ENCODE measurements at places on chromosomes 12 and 14. TPM values are rescaled to one million over a fixed set of nuclear protein-coding genes. Genes with fewer than 3 reads are reported as not detected.

GRCh38 chr12:98893675-98894411 lies 248.8 kb downstream of the APAF1 start:
- no peaks in the 10 kb centered on the region for H3K27me3 ChIP-seq
- no peaks in the 10 kb centered on the region for H3K36me3 ChIP-seq
- DNase-seq = no peak
- H3K4me1 ChIP-seq = peaks cover 19% of the 10 kb centered on the region

GRCh38 chr12:76623931-76624330 lies 64.4 kb upstream of the OSBPL8 start:
- no peak for DNase-seq
- no peak overlapping the region for H3K4me3 ChIP-seq
- no peaks in the 10 kb centered on the region for H3K27me3 ChIP-seq
- peaks cover 10% of the 10 kb centered on the region for H3K4me1 ChIP-seq

GRCh38 chr12:11749943-11750690 lies 100.6 kb downstream of the ETV6 start:
- no peak for DNase-seq
- no peaks in the 10 kb centered on the region for H3K27me3 ChIP-seq
- H3K36me3 ChIP-seq = no peaks in the 10 kb centered on the region
- no peak overlapping the region for H3K4me3 ChIP-seq
- no peak overlapping the region for H3K27ac ChIP-seq

The NXPH4 gene
- total RNA-seq = 2.9 TPM

- no peak overlapping the region for H3K4me3 ChIP-seq
- H3K27me3 ChIP-seq = no peaks in the 10 kb centered on the region
- no peaks in the 10 kb centered on the region for H3K36me3 ChIP-seq
- H3K27ac ChIP-seq = no peak overlapping the region
- DNase-seq = no peak
Measured at GRCh38 chr14:93748208-93749075, 39.8 kb downstream of the PRIMA1 start.

DNA sequence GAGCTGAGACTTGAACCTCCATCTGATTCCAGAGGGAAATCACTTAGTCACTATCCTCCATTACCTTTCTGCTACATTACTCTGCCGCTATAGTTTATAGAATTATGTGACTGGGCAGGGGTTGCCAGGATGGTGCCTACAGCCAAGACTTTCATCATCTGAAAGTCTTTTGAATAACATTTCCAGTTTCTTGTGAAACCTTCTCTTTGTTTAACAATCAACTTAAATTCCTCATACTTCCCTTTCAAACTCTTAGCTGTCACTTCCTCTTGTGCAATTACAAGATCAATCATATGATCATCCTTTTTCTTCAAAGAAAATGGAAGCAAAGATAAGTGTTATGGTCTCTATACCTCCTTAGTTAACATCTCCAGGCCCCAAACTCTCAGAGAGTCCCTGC lies 25.4 kb upstream of the PELI2 start:
- no peaks in the 10 kb centered on the region for H3K36me3 ChIP-seq
- H3K4me3 ChIP-seq = no peak overlapping the region
- peaks cover 21% of the 10 kb centered on the region for H3K4me1 ChIP-seq
- no peaks in the 10 kb centered on the region for H3K27me3 ChIP-seq
- H3K27ac ChIP-seq = no peak overlapping the region

DNA sequence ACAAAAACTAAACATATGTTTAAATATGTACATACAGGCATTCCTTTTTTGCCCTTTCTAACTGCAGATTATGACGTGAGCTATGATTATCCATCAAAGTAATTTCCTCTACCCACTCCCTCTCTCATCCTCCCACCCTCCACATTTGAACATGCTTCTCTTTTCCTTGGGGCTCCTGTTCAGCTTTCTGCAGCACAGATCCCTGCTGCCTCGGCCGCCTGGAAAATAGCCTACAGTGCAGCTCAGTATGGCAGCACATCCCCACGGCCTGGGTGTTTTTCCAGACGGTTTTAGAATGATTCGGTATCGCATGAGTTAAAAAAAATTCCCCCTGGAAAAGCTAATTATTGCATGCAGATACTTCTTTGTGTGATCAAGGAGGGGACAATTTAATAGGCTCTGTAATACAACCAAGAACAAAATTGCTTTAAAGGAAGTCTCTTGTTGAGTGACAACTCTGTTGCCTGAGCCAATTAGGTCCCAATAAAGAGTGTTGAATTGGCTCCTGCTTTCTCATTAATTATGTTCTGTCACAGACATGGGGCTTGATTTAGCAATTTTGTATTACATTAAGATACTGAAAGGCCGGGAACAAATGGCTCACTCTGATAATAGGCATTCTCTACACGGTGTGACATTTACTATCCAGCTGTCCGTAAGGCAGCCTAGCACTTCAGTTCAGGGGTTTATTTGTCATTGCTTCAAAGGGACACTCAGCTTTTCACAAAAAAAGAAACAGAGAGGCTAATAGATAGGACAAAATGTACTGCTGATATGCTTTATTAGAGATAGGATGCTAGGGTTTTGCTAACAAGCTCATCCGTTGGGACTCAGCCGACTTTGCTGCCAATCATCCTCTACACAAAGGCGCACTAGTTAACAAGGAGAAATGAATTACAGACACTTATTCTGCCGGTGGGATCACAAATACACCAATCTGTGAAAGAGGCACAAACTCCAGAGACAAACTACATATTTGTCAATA lies 285.8 kb upstream of the G2E3 start:
- no peaks in the 10 kb centered on the region for H3K36me3 ChIP-seq
- H3K27ac ChIP-seq = no peak overlapping the region
- no peak for DNase-seq
- H3K4me1 ChIP-seq = peaks cover 7% of the 10 kb centered on the region

The SCNN1A gene
- 112 TPM for total RNA-seq

DNA sequence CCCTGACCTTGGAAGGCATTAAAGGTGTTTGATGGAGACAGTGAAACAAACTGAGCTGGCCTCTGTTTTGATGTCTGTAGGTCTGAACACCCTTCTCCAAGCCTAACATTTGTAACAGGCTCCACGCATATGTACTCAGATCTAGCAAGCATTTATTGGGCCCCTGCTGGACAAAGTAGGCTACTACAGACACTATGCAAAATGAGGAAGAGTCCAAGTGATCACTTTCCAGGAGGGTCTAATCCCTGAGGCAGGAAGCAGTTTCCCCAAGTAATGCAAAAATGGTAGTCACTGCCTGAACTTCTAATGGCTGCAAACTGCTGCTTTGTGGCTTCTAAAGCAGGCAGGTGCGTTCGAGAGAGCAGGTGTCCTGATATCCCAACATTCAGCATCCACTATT lies 405.8 kb downstream of the MED13L start:
- H3K27me3 ChIP-seq = no peaks in the 10 kb centered on the region
- H3K27ac ChIP-seq = no peak overlapping the region
- peaks cover 9% of the 10 kb centered on the region for H3K4me1 ChIP-seq
- no peak for DNase-seq

- no peaks in the 10 kb centered on the region for H3K27me3 ChIP-seq
- H3K36me3 ChIP-seq = no peaks in the 10 kb centered on the region
- H3K4me3 ChIP-seq = no peak overlapping the region
- peak overlapping the region; percentile 17 for H3K27ac ChIP-seq
- H3K4me1 ChIP-seq = peaks cover 70% of the 10 kb centered on the region
Measured at GRCh38 chr14:56122301-56122700, 4.1 kb downstream of the PELI2 start.

Measured in body of pancreas (tissue), 4 donors.